ENCODE measurements at places on chromosomes 16 and 17. TPM values are rescaled to one million over a fixed set of nuclear protein-coding genes. Genes with fewer than 3 reads are reported as not detected.

TPSD1 gene
- total RNA-seq: not detected

DNA sequence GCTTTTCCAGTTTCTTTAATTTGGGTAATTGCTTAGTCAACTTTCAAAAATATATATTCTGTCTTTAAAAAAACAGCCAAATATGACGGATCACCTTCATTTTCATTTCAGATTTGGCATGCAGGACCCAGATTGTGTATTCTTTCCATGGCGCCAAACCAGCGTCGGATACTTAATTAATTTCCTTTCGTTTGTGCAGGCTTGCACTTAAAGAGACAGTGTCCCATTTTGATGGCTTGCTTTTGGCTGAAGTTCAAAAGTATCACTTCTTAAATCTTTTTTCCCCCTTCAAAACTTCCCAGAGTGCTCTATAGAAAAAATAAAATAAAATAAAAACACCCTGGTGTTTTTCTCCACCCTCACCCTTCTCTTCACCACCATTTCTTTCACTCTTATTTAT, 394.5 kb upstream of the SOX9 start:
- DNase-seq: peak; percentile 2

DNA sequence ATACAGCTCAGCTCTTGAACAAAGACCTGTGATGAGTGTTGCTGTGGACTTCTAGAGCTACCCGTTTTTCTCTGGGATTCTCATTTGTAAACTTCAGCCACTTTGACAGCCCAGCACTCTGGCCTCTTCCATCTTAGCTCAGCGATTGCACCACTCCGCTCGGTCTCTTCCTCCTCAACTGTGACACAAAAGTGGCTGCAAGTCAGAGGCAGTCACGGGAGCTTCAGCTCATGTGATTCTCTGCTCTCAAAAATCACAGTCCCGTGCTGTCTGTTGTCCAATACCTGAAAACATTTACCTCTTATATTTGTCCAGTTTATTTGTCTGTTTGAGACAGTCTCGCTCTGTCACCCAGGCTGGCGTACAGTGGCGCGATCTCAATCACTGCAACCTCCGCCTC, 75.7 kb upstream of the DNAH17 start:
- no peak for DNase-seq

ARMC7 gene
- total RNA-seq: 2.5 TPM

- no peak for DNase-seq
These were observed 23.8 kb downstream of the HAPSTR1 start for GRCh38 chr16:9115277-9115676.

- DNase-seq: no peak
These were observed 28.1 kb downstream of the CBFA2T3 start for GRCh38 chr16:88948781-88949490.
